ENCODE measurements at places on chromosomes 11 and 22. TPM values are rescaled to one million over a fixed set of nuclear protein-coding genes. Genes with fewer than 3 reads are reported as not detected.

THRSP gene
- not detected for total RNA-seq

SHANK3 gene
- total RNA-seq: 6.0 TPM

SPA17 gene
- 14.1 TPM for total RNA-seq

OR6A2 gene
- not detected for total RNA-seq

DAGLA gene
- 4.7 TPM for total RNA-seq

MGAT3 gene
- total RNA-seq: 1.8 TPM

LRFN4 gene
- 53.5 TPM for total RNA-seq

MAJIN gene
- total RNA-seq: 0.68 TPM

SF3A1 gene
- 50.2 TPM for total RNA-seq

CLMP gene
- total RNA-seq: 2.9 TPM

RTL10 gene
- 12.6 TPM for total RNA-seq

RAB3IL1 gene
- 9.9 TPM for total RNA-seq

LIPT2 gene
- total RNA-seq: 1.9 TPM

OR8J3 gene
- not detected for total RNA-seq

PDE2A gene
- 4.3 TPM for total RNA-seq

NRIP3 gene
- 24.0 TPM for total RNA-seq

SLC22A6 gene
- not detected for total RNA-seq

PRSS23 gene
- 56.6 TPM for total RNA-seq

TPH1 gene
- 0.07 TPM for total RNA-seq

ZNRF3 gene
- 10.5 TPM for total RNA-seq

CTTN gene
- total RNA-seq: 324 TPM

SLC22A24 gene
- not detected for total RNA-seq

ALDH3B1 gene
- total RNA-seq: 2.6 TPM

OR2AT4 gene
- total RNA-seq: not detected

TRIM6 gene
- 3.4 TPM for total RNA-seq

CREB3L1 gene
- 4.5 TPM for total RNA-seq

POLR2F gene
- total RNA-seq: 77.9 TPM

CTSW gene
- total RNA-seq: not detected

TRIM49C gene
- not detected for total RNA-seq

RAG1 gene
- 2.4 TPM for total RNA-seq

KCNC1 gene
- total RNA-seq: not detected

LINC01488 gene
- not detected for total RNA-seq

CDKN1C gene
- 34.8 TPM for total RNA-seq

OR4D5 gene
- total RNA-seq: not detected

Data from kidney epithelial cell (primary cell).